ENCODE measurements at places on chromosomes 6 and 20. TPM values are rescaled to one million over a fixed set of nuclear protein-coding genes. Genes with fewer than 3 reads are reported as not detected.

BTN1A1 gene
- total RNA-seq = not detected

DNA sequence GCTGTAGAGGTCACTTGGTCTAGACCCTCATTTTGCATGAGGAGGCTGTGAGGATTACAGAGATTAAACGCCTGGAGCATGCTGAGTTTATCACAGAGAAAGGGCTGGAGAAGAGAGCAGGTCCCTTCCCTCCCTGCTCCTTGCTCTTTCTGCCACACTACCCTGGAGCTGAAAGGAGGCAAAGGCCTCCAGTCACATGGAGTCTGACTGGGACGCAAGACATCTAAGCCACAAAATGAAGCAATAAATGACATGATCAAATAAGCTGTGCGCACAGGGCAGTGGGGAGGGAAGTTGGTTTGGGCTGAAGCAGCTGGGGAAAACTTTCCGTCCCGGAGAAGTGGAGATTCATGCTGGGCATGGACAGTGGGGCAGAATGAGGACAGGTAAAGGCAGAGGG, 33.3 kb downstream of the ATXN1 start:
- DNase-seq = peak; percentile 65

- DNase-seq = no peak
Observed at GRCh38 chr6:55836481-55836880, 38.9 kb downstream of the BMP5 start.

ELOVL2 gene
- total RNA-seq = 0.23 TPM

Data from posterior vena cava (tissue), 2 donors.